Stimulated activated CD8-positive, alpha-beta memory T cell treated with anti-CD3 and anti-CD28 coated beads, Interleukin-12 subunit alpha, Interleukin-12 subunit beta, amount 100 ng/mL, for 4 hours (primary cell): ENCODE measurements at places on chromosomes 2 and 18.

DNA sequence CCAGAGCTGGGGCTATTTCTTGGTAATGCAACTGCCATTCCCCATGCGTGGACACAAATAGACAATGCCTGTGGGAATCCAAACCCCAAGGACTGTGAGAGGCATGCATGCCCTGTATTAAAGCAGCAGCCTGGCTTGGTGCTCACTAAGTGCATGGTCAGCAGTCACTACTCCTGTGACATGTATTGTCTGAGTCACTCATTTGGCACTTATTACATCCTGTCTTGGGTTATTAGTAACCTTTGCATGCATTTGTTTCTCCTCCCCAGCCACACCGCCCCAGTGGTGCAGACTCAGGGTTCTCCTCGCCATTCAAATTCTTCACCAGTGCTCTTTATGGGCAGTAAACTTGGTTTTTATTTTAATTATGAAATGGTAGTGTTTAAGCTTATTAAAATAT, 30.2 kb downstream of the PRKCE start:
- DNase-seq = no peak

DNA sequence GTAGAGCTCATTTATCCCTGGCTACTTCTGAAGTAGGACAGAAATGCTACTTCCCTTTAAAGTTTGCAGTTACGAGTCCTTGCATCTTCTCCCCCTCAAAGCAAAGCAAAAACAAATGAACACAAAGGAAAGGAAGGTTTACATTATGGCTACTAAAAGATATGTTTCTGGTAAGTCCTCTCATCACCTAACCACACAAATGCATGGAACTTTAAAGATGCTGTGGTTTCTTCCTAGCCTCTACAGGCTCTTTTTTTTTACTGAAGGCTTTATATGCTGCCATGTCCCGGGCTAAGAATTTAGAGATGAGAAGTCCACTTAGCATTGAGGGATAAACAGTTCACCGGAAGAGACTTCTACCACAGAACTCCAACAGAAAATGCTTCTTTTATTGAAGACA, 291.2 kb downstream of the SS18 start:
- DNase-seq = no peak

GRCh38 chr18:8813611-8814010, 108.3 kb downstream of the MTCL1 start:
- no peak for DNase-seq

GRCh38 chr2:45606796-45607195, 4.3 kb downstream of the SRBD1 start:
- no peak for DNase-seq

GRCh38 chr2:233053928-233054784, 6.0 kb upstream of the INPP5D start:
- peak; percentile 53 for DNase-seq

DNA sequence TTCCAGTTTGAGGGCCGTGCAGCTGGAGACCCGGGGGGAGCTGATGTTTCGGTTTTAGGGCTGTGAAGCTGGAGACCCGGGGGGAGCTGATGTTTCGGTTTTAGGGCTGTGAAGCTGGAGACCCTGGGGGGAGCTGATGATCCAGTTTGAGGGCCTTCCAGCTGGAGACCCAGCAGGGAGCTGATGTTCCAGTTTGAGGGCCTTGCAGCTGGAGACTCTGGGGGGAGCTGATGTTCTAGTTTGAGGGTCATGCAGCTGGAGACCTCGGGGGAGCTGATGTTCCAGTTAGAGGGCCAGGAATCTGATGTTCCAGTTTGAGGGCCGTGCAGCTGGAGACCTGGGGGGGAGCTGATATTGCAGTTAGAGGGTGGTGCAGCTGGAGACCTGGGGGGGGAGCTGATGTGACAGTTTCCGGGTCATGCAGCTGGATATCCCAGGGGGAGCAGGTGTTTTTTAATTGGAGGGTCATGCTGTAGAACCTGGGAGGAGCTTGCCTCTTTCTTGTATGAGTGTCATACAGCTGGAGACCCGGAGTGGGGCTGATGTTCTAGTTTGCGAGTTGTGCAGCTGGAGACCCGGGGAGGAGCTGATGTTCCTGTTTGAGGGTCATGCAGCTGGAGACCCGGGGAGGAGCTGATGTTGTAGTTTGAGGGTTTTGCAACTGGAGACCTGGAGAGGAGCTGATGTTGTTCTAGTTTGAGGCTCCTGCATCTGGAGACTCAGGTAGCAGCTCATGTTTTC, 153.2 kb downstream of the RTP5 start:
- no peak for DNase-seq

- no peak for DNase-seq
These were observed 10.7 kb downstream of the EFEMP1 start for GRCh38 chr2:55912926-55913325.

GRCh38 chr2:66901344-66901743, 466.4 kb downstream of the MEIS1 start:
- DNase-seq = no peak

GRCh38 chr2:224561234-224562005, 23.7 kb downstream of the CUL3 start:
- DNase-seq = no peak

DNA sequence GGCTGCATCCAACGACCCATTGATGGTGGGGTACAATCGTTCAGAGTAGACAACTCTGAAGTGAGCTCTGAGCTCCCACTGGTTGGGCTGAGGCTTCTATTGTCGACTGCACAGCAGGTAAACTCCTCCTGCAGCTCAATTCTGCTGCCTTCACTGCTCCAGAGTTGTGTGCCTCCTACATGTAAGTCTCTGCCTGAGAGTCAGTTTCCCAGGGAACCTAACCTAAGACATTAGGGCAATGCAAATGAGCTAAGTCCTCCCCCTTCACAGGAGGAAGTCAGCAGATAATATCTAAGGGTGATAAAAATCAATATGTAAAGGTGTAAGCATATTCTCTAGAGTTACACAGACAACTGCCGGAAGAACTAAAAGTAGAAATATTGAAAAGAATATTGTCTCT, 22.5 kb upstream of the ACYP2 start:
- DNase-seq = no peak

DNA sequence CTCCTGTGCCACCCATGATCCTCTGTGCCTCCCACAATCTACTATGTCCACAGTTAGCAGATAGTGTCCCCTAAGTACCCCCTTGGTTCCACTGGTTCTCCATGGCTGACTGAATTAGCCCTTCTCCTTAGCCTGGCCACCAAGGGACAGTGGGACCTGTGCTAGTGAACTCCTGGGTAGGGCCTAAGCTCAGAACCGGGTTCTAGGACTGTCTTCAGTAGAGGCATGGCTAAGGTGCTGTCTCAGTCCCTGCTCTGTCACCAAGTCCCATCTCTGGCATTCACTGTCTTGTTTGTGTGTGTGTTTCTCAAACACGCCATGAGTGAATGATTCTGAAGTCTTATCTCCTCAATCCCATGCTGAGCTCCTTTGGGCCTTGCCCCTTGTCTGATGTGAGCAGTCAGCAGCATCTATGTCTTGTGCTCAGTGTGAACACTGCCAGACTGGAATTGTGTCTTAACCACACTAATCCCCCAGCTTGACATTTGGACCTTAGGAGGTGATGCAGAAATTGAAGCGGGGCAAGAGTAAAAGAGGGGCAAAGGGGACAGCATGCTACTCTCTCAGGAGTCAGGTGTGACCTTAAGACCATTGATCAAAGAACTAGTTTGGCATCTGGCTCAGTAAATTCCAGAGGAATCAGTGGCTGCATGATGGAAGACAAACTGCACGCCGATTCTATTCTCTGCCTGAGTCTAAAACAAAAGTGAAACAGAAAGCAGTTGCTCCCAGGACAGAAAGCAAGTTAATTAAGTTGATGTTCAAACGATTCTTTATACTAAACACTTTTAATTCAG, 190.5 kb downstream of the ALPK2 start:
- DNase-seq = no peak

GRCh38 chr2:182404975-182405561, 21.8 kb downstream of the PDE1A start:
- DNase-seq = no peak

- DNase-seq = no peak
These were observed 40.6 kb downstream of the LCLAT1 start for GRCh38 chr2:30487603-30488002.

- no peak for DNase-seq
These were observed 59.9 kb downstream of the METTL4 start for GRCh38 chr18:2511451-2511850.

DNA sequence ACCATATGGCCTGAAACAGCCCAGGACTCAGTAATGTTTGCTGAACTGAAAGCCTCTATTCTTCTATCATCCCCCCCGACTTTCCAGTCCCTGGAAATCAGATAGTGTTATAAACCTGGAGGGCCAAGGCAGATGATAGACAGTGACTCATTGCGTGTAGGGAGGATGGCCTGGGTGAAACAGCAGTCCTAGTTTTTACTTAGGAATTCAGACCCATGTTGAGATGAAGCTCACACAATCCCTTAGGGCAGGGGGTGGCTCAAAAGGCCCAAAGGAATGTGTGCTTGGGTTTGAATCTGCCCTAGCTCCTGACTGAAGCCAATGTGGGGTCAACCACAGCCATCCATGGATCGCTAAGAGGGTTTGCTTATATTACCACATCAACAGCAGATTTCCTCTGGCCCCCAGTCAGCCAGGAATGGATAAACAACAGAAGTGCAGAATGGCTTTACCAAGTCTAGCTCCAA, 43.9 kb upstream of the STPG4 start:
- DNase-seq = no peak

DNA sequence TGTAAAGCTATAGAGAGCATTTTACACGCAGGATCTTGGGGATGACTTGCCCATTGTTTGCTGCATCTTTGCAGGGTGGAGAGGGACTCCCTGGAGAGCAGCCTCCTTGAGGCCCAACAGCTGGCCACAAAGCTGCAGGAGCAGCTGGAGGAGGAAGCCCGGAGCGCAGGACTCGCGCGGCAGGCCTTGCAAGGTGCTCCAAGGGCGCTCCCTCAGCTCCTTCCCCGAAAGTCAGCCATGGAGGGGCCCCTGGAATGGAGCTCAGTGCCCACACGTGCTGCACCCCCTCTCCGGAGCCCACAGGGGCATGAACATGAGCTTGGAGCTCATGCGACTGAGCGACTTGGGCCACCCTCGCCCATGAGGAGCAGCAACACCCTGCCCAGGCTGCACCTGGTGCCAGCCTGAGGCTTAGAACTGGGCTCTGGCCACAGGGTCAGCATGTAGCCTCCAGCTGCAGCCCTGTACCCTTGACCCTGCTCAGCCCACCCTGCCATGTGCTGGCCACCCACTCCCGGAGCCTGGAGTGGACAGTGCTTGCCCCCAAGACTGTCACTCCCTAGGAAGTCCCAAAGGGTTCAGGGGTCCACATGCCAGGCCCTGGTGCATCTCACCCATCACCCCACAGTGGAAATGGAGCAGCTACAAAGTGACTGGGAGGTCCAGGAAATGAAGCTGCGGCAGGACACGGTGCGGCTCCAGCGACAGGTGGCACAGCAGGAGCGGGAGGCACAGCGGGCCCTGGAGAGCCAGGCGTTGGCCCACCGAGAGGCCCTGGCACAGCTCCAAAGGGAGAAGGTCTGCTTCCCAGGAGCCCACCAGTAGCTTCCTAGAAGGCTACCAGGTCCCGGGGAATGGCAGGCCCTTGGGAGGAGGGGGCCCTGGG, 43.0 kb downstream of the CROCC2 start:
- DNase-seq = no peak

- no peak for DNase-seq
These were observed 83.4 kb upstream of the SNTG2 start for GRCh38 chr2:867296-867695.

GRCh38 chr2:10655074-10655473, 34.7 kb downstream of the NOL10 start:
- no peak for DNase-seq

- no peak for DNase-seq
These were observed 185.9 kb upstream of the SPHKAP start for GRCh38 chr2:228367356-228367755.

DNA sequence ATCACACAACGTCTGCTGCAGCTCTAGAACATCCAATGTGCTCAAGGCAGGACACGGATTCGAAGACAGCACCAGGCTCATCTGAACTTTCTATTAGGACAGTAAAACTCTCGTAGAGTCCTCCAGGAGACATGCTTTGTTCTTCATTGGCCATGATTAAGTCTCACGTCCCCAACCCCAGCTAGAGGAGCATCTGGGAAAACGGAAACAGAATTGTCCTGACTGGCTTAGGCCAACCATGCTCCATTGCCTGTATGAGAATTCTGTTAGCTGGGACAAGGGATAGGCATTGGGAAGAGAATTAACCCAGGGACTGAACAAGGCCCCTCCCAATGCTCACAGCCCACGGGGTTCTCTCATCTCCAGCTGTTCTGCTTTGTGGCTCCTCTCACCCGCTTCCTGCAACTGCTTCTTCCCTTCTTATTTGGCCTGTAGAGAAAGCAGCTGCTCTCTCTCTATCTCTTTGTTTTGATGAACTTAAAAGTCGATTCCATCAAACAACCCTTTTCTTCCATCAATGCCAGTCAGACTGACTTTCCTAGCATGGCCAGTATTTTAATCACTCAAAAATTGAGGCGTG, 75.6 kb downstream of the C1QL2 start:
- DNase-seq = no peak

- DNase-seq = no peak
These were observed 54.8 kb upstream of the CCDC68 start for GRCh38 chr18:55014095-55014494.

DNA sequence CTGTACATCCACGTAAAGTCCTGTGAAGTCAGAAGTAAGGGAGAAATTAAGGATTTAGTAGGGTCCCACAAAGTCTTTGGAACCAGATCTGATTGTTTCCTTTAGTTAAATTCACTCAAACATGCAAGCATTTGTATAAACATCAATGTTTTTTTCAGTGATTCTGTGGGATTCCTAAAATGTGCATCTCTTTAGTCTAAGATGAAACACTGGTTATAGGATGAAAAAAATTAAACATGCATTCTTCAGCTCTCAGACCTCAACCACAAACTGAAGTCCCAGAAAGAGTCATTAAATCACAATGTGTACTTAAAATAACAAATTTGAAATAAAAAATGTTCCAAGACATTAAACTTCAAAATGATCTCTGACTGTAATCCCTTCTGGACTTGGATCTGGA, 76.5 kb upstream of the APCDD1 start:
- no peak for DNase-seq

- DNase-seq = no peak
These were observed 40.9 kb downstream of the KDM3A start for GRCh38 chr2:86482034-86482433.

DNA sequence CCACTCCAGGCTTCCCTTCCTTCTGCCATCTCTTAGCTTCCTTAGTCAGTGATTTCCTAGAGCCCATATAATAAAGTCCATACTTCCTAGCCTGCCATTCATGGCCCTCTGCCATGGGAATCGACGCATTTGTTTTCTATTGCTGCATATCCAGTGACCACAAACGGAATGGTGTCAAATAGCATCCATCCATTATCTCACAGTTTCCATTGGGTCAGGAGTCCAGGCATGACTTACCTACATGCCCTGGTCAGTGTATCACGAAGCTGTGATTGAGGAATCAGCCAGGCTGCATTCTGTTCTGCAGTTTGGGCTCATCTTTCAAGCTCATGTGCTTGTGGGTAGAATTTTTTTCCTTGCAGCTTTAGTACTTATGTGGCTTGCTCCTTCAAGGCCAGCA, 209.7 kb upstream of the EPAS1 start:
- no peak for DNase-seq

DNA sequence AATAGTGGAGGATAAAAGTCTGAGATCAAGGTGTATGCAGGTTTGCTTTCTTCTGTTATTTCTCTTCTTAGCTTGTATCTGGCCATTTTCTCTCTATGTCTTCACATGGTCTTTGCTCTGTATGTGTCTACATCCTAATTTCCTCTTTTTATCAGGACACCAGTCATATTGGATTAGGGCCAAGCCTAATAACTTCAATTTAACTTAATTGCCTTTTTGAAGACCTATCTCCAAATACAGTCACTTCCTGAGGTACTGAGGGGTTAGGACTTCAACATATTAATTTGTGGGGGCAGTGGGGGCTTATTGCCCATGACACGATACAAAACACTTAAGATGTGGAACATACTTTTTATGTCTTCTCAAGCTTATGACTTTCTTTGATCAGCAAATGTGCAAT, 632.9 kb upstream of the CELF4 start:
- DNase-seq = no peak
